ENCODE measurements at places on chromosomes 2 and 18.

- no peak for DNase-seq
Measured at GRCh38 chr2:76175295-76175694, 464.6 kb upstream of the GCFC2 start.

- DNase-seq = no peak
Measured at GRCh38 chr2:173214213-173214612, 138.6 kb downstream of the MAP3K20 start.

DNA sequence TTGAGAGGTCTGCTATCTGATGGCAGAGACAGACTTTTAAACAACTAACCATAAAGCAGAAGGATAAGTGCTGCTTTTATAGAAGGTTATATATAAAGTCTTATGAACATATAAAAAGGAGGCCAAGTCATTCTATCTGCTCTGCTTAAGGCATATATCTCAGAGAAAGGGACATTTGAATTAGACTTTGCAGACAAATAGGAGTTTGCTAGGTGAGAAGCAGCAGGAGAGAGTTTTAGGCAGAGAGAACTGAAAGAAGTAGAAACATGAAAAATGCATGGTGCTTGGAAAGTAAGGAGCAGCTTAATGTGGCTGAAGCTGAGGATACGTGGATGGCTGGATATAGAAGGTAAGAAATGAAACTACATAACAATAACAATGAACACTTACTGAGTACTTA is 65.4 kb downstream of the LYPD1 start:
- DNase-seq = no peak

- DNase-seq = no peak
Measured at GRCh38 chr2:81077396-81077795, 772.8 kb upstream of the LRRTM1 start.

- DNase-seq = no peak
Measured at GRCh38 chr2:18180031-18180610, 301.7 kb downstream of the KCNS3 start.

GRCh38 chr2:126781806-126782205 is 116.9 kb upstream of the TEX51 start:
- DNase-seq = no peak

GRCh38 chr2:53778536-53779162 is 8.1 kb downstream of the ASB3 start:
- DNase-seq = no peak

DNA sequence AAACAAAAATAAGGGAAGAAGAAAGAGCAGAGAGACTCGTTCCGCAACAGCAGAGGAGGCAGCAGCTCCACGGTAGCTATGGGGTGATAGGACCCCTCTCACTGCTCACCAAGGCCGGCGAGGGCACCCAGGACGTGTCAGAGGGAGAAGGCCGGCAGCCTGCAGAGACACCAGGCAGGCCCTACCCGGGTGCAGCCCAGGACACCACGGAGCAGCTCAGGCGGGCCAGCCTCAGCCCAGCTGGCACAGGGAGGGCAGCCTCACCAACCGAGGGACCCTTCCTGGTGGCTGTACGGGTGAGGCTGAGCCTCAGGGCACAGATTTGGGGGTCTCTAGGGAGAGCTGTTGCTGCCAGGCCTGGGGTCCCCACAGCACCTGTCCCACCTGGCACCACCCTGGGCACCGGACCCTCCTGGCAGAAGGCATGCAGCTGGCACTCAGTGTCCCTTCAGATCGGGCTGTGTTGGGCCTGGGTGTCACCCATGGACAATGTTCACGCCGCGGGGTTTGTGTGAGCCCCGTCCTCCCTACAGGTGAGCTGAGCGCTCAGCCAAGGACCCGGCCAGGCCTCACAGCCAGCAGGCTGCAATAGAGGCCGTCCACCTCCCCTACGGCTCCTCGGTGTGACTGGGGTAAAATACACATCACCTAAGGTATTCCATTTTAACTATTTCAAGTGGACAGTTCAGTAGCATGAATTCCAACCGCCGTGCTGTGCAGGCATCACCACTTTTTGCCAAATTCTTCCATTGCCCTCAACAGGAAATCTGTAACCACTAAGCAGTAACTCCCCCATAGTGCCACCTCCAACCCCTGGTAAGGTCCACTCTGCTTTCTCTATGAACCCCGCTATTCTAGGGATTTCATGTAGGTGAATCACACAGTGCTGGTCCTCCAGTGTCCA is 21.6 kb downstream of the KCNG2 start:
- DNase-seq = no peak

- DNase-seq = no peak
Measured at GRCh38 chr2:140650825-140651224, 1480.0 kb downstream of the LRP1B start.

- no peak for DNase-seq
Measured at GRCh38 chr2:46252891-46253659, 44.1 kb upstream of the EPAS1 start.

DNA sequence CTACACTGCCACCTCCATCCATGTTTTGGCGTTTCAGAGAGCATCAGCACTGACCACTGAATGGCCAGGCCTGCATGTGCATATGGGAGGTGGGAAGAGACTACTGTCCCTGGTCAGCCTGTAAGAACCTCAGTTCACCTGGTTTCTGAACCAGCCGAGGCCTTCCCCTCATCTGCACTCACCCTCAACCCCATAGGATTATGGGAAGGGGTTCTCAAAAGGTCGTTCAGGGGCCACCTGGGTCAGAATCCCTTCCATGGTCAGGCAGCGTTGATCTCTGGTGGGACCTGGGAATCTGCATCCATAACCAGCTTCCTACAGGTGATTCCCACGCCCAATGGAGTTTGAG is 36.7 kb downstream of the TET3 start:
- no peak for DNase-seq

- no peak for DNase-seq
Measured at GRCh38 chr2:11558214-11558886, 24.5 kb downstream of the GREB1 start.

- no peak for DNase-seq
Measured at GRCh38 chr18:2818281-2818680, 28.5 kb upstream of the EMILIN2 start.

GRCh38 chr2:72077702-72078169 is 69.9 kb downstream of the CYP26B1 start:
- DNase-seq = no peak

GRCh38 chr2:207163053-207163755 is 2.5 kb downstream of the KLF7 start:
- peak; percentile 34 for DNase-seq

- DNase-seq = no peak
Measured at GRCh38 chr2:215431290-215431689, 4.6 kb downstream of the FN1 start.

GRCh38 chr2:229980431-229981184 is 58.3 kb downstream of the FBXO36 start:
- DNase-seq = no peak

DNA sequence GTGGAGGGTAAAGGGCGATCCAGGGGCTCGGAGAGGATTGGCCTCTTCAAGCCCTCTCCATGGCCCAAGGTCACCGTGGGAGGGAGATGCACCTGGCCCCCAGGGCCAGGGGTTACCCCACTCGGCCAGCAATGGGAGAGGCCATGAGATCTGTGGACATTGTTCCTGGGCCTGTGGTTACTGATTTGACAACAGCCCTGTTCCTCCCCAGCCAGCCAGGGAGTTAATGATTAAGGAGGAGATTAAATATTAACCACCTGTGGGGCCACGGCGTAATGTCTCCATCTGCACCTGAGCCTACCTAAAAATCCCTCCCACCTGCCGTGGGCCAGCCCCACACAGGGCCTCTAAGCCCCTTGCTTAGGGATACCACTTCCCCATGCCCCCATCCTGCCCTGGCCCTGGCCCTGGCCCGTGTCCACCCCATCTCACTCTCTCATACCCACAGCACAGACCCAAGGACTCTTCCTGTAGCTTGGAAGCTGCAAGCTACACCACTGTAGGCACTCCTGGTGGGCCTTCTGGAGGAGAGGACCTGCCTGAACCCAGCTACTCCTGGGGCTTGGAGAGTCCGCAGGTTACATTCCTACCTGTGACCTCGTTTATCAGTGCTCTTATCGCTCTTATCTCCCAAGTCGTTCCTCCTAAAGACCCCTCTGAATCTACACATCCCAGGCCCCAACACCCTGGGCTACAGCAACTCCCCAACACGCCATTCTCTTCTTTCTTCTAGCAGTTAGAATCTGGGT is 32.1 kb downstream of the ZFP36L2 start:
- DNase-seq = no peak

DNA sequence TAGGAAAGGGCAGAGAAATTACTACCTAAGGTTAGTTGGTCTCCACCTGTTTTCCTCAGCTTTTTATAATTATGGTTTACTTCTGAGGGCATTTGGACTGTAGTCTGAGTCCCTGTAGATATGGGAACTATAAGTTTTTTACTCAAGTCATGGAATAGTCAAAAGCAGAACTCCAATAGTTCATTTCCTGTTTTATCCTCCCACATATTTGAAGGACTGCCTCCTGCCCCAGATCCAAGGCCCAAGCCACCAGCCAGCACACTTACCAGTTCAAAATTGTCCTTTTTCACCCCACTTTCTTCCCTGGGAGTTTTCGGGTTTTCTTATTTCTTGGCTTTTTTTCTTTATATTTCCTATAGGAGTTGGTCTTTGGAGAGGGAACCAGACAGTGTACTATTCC is 164.1 kb downstream of the MBD5 start:
- DNase-seq = no peak

DNA sequence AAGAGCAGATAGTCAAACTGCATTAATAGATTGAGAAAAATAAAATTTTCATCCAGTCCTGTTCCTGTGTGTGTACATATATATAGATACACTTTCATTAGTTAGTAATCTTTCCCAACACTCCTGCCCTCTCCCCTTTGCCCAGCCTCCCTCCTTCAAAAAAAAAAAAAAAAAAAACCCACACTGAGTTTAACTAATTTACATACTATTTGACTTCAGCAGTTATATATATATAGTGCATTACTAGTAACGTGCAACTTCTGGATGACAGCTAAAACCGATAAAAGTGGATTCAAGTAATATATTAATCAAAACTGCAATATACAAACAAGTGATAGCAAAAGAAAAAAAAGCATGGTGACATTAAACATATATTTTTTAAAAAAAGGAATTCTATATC is 1.4 kb downstream of the FIGN start:
- DNase-seq = no peak

DNA sequence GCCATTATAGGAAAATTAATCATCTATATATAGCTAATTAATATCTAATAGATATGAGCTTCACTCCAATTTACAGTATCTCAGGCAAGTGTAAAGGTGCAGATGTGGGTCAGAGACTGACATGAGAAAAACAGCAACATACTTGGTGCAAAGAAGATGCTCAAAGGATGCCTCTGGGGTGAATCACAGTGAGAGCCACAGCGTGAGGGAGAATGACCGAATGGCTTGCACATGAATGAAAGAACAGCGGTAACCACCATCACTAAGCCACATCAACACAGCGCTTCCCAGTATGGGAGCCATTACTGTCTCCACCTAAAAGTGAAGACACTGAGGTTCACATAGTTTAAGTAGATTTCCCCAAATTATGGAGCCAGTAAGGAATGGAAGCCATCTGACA is 423.4 kb upstream of the ID2 start:
- DNase-seq = no peak

- DNase-seq = no peak
Measured at GRCh38 chr2:71148506-71149063, 18.2 kb downstream of the MPHOSPH10 start.

GRCh38 chr2:67322353-67323001 is 74.7 kb upstream of the ETAA1 start:
- no peak for DNase-seq

GRCh38 chr2:233117351-233117750 is 57.2 kb downstream of the INPP5D start:
- no peak for DNase-seq

DNA sequence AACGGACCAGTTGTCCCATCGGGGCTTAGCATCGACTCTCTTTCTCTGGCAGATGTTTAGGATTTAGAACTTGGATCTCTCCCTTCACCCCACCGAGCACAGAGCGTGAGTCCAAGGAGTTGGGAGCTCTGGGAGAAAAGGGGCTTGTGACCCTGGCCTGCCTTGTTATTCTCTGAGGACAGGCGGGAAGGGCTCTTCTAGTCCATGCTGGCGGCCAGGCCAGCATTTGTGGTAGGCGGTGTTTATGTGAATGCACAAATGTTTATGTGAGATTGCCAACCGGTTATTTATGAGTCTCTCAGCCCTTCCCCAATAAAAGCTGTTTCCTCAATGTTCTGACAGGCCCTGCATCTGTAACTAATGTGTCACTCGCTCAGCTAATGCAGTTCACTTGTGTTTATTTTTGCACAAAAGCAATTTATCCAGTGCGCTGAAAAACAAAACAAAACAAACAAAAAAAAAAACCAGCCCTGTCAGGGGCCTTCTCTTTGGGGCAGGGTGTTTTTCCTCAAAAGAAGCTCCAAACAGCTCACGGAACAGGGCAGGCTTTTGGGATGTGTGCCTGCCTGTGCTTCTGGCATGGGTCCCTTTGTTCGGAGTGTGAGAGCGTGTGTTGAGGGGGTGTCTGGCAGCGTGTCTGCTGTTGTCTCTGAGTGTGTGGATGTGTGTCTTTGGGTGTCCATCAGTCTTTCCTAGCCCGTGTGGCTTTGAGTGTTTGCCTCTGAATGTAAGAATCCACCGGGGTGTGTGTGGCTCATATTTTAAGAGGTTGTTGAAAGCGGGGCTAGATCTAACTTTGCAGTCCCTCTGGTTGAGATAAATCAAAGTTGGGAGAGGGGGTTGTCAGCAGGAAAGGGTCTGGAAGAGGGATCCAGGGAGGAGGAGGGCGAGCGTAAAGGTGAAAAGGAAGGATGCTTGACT is 52.8 kb upstream of the HAAO start:
- DNase-seq = no peak

- DNase-seq = no peak
Measured at GRCh38 chr2:67938053-67938452, 124.8 kb downstream of the C1D start.

GRCh38 chr2:26330604-26331003 is 15.3 kb upstream of the SELENOI start:
- no peak for DNase-seq

Data from CD4-positive, alpha-beta T cell (primary cell).